CD4-positive, alpha-beta T cell treated with Interferon alpha-2 for 1 hour (primary cell): ENCODE measurements at places on chromosomes 6 and 20.

GRCh38 chr20:38144598-38144973 lies 20.5 kb downstream of the TGM2 start:
- DNase-seq: no peak

GRCh38 chr6:16007146-16007545 lies 121.7 kb upstream of the MYLIP start:
- no peak for DNase-seq

- DNase-seq: no peak
Observed at GRCh38 chr6:52538252-52538900, 38.5 kb downstream of the TRAM2 start.

DNA sequence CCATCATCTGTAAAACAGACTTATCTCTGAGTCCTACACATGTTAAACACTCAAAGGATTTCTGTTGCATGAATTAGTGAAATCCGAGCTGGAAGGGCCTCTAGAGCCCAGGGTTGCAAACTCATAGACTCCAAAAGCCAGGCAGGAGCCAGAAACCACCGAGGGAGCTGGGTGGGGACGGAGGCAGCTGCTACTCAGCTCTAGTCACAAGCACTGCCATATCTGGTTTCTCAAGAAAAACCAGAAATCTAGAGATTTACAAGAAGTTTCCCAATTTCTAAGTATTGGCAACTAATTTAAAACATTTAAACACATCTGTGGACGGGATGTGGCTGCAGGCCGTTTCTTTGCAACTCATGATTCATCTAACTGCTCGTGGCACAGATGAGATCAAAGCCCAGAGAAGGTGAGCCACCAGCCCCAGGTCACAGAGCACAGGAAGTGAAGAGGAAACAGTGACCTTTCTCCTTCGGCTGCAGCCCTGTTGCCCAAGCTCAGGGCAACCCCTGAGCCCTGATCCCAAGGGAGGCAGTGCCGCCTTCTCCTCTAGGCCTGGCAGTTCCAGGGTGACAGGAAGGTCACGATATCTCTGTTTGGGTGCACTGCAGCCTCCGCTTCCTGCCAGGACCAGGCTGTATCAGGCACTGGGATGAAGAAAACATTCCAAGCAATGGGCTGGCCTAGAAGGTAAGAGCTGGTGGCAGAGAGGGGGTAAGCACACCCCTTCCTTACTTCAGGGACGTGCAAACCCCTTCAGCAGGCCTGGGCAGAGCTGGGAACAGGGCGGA lies 26.4 kb upstream of the PTGIS start:
- DNase-seq: peak; percentile 55

GRCh38 chr6:127452803-127453202 lies 6.4 kb downstream of the KIAA0408 start:
- DNase-seq: no peak

- DNase-seq: no peak
Observed at GRCh38 chr6:380234-381218, 11.0 kb upstream of the IRF4 start.

GRCh38 chr6:120875900-120876299 lies 458.4 kb downstream of the TBC1D32 start:
- DNase-seq: no peak

DNA sequence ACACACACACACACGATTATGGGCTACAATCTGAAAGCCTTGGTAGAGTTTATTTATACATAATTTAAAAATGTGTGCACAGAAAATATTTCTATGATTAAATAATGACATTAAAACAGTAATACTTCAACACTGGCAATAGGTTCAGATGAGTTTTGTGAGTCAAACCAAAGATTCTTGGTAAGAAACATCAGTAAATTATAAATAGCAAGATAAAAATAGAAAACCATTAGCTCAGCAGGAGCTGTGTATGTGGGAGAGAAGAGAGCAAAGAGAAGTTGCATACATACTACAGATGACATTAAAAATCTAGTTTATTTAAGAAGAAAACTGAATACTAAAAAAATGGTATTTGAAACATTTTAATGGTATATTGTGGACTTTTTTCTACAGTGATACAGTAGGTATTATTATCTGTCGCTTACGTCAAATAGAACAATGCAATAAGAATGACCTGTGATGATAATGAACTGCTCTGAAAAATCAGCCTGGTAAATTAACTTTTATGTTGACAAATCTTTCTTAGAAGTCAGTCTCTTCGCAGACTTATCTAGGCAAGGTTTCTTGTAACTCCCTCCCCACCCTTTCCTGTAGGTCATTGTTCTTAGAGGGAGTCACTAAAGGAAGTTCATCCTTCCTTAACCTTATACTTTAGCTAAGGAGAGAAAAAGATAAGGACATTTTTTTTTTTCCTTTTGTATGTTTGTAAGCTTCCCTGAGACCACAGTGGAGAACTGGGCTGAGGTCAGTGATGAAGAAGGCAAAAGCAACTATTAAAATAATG lies 149.3 kb downstream of the GJA1 start:
- DNase-seq: no peak

DNA sequence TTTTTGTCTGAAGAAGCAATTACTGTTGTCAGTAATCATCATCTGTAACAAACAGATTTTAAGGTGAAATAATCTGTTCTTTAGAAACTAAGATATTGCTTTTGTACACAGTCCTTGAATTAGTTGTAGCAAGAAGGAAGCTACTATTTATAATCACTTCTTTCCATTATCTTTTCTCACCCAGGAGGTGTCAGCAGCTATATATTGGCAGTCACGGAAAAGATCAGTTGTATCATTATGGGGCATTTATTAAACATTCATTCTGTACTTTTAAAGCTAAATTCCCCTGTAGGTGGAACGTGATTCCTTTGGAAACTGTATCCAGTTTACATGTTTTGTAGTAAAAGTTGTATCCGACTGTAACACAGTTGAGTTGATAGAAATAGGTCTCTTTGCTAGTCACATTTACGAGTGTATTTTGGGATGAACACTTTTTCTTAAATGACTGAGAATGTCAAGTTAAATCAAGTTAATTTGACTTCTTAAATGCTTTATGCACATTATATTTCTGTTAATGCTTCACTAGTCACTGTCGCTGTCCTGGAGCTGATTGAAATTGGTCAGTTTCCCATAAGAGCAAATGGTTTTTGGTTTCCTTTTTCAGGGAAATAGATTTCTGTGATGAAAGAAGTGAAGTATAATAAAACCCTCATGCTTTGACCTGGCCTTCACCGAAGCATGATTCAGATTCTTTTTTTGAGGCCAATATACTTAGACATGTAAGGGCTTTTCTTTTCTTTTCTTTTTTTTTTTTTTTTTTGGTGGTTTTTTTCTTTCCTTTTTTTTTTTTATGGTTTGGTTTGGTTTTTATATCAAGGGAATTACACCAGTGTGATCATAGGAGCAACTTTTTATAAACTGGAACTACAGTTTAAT lies 5.1 kb downstream of the QKI start:
- peak; percentile 20 for DNase-seq

- DNase-seq: no peak
Observed at GRCh38 chr20:22560817-22561216, 23.6 kb downstream of the FOXA2 start.

DNA sequence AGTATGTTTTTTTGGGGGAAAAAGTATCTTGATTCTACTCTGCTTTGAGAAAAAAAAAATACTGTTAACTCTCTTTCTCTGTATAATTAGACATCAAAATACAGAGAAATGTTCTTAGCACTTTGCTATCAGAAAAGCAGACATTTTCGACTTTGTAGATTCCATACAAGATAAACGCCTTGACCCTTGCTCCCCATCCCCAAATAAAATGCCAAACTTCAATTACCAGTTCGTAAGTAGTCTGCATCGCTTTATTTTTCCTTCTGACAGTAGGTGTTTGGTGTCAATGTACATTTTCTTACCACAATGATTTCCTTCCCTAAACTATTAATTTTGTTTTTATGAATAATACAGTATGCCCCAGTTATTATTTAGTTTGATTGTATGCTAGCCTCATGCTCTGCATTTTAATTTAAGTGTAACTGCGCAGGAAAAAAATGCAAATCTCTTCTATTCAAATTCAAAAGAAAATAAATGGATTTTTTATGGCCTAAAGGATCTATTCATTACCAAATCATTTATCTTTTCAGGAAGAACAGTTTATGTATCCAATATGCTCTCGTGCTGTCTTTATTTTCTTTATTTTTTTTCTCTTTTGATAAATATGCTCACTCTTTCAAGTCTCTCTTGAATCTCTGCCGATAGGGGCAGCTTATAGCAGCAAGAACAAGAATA lies 84.8 kb upstream of the ZNF217 start:
- no peak for DNase-seq

DNA sequence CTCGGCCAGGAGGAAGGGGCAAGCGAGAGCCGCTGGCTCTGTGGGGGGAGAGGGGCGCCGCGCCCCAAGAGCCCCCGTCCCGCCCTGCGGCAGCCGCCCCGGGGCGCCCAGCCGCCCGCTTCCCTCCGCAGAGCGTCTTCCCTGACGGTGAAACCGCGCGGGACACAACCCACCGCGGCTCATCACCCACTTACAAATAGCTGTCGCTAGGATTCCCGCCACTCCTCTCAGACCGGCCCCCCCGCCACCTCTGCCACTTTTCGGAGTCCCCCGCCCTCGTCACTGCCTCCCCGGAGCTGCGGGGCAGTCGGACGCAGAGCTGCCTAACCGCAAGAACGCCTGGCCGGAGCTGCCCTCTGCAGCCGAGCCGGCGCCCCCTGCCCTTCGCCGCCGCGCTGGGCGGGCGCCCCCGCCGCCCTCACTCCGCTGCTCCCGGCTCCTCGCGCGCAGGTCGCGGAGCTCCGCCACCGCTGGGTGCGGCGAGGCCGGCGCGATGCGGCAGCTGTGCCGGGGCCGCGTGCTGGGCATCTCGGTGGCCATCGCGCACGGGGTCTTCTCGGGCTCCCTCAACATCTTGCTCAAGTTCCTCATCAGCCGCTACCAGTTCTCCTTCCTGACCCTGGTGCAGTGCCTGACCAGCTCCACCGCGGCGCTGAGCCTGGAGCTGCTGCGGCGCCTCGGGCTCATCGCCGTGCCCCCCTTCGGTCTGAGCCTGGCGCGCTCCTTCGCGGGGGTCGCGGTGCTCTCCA lies at the start of gene SLC35D3:
Gene SLC35D3, plus strand, starts transcription at position 366 of the 749 bp plus-strand sequence. Its CDS starts 128 bp downstream, at position 494.
- DNase-seq: peak; percentile 13

DNA sequence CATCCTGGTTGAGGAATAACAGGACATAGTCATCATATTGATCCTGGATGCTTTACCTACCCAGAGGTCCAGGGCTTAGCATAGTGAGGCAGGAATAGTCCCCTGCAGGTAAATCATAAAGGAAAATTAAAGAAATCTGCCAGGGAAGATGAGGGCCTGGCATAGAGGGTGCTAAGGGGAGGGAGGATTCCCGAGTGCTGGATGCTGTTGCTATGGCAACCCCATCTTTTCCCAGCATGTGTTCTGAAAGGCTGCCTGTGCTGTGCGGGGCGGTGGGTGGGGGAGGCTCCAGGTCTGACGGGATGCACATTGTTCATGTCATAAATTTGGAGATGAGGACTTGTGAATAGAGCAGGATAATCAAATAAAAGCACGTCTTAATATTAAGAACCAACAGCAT lies 212.6 kb upstream of the PCSK2 start:
- DNase-seq: no peak

DNA sequence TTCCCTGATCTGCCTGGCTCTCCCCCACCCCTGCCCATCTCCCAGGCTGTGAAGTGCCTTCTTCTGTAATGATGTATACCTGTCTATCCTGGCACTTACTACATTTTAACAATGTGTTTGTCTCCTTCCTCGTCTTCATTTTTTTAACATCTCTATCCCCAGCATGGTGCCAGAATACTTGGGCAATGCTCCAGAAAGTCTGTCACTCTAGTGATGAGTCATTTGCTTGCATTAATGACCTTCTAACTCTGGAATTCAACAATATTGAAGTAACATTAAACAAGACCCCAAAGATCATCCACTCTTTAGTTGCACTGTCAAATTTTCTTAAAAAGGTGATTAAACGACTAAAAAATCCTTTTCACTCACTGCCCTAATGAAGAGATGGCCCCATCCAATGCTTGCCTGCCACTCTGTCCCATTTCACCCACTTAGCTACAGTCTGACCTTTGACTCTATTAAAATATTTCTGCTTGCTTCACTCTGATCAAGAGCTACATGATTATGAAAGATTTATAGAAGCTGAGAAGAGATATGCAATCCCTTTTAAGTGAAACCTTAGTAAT lies 7.7 kb upstream of the KLHL31 start:
- DNase-seq: no peak

DNA sequence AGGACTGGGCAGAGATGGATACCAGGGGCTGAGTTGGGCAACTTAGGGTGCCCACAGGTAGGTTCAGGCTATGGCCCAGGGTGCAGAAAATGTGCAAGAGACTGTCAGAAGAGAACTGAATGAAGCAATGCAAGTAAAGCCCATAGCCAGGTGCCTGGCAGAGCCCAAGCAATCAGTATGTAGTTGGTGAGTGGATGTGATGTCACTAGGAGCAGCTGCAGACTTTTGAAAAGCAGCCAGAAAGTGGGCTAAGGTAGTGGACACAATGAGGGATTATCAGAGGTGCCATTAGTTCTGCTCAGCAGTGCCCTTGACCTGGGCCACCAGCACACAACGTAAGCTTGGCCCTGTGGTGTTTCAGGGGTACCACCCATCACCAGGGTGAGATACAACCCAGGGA lies 135.3 kb downstream of the SOBP start:
- no peak for DNase-seq

DNA sequence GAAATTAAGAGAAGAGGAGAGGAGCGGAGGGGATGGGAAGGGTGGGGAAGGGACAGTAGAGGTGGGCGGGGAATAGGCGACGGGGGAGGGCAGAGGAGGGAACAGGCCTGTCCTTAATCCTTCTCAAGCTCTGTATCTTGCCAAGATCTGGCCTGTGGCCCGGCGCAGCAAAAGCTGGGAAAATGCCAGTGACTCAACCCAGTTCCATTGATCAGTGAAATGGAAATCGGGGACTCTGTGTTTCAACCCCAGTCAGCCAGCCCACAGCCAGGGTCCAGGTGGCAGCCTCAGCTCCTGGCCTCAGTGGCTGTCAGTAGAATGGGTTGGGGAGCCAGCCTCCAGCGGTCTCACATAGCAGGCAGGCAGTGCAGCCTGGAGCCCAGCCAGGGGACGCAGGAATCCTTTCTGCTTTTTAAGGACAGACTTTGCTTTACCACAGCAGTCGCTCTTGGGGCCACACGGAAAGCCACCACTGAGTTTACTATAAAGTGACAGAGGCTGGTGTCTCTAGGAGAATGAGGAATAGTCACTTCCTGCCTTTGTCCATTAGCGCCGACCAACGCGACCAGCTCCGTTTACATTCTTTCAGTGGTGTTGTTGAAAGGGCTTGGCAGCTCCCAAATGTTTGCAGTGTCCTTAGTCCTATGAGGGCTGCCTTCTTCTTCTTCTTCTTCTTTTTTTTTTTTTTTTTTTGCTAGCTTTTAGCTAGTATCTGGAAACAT lies 128.0 kb downstream of the RIN2 start:
- DNase-seq: no peak

DNA sequence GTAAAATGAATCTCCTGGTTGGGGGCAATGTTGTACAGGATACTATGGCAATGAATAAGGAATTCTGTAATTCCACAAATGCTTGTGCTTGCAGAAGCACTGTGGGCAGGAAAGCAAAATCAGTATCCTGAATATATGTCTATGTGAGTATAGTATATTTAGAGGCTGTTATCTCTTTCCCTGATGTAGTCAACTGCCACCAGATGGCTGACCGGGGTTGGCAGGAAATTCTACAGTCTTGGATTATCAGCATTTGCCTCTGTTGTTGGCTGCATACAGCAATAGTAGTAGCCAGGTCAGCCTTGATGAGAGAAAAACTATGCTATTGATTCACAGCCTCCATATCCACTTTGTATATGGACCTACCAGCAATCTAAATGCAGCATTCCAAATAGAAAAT lies 425.1 kb upstream of the JAG1 start:
- no peak for DNase-seq

GRCh38 chr20:41365777-41366545 lies 657 bp downstream of the EMILIN3 start:
- DNase-seq: no peak
